ENCODE measurements at places on chromosomes 2 and 18.

DNA sequence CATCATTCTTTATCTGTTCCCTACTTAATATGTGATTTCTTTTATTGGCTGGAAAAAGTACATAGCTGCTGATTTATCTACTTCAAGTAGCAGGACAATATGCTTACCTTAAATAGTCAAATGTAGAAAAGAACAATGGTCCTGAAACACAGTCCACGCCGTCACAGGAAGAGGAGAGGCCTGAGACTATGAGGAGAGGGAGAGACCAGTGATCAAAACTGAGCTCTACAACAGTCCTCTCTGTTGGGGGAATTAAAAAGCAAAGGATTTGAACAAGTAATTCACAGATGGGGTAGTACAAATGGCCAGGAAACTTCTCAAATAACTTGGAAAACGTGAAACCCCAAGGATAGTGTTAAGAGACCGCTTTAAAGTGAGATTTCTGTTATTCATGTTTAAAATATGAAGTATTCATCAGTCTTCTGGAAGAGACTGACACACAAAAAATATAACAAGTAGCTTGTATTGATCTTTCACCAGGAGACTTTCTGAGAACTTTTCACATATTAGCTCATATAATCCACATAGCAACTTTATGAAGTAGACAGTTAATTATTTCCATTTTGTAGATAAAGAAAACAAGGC, 20.2 kb downstream of the SCYGR8 start:
- no peak for DNase-seq

- DNase-seq: no peak
Observed at GRCh38 chr2:76821731-76822130, 700.4 kb downstream of the LRRTM4 start.

- no peak for DNase-seq
Observed at GRCh38 chr2:138780908-138781307, 718 bp upstream of the NXPH2 start.

- DNase-seq: no peak
Observed at GRCh38 chr2:51350100-51350499, 318.2 kb upstream of the NRXN1 start.

All from NCI-H524 (cell line).